Hematopoietic multipotent progenitor cell treated with erythropoietin and hydrocortisone succinate and interleukin-3 and kit ligand, for 4 days (in vitro differentiated cells): ENCODE measurements at places on chromosomes 3 and 15.
A peak's percentile ranks its signal among the peaks of the same experiment; 100 is the strongest.

DNA sequence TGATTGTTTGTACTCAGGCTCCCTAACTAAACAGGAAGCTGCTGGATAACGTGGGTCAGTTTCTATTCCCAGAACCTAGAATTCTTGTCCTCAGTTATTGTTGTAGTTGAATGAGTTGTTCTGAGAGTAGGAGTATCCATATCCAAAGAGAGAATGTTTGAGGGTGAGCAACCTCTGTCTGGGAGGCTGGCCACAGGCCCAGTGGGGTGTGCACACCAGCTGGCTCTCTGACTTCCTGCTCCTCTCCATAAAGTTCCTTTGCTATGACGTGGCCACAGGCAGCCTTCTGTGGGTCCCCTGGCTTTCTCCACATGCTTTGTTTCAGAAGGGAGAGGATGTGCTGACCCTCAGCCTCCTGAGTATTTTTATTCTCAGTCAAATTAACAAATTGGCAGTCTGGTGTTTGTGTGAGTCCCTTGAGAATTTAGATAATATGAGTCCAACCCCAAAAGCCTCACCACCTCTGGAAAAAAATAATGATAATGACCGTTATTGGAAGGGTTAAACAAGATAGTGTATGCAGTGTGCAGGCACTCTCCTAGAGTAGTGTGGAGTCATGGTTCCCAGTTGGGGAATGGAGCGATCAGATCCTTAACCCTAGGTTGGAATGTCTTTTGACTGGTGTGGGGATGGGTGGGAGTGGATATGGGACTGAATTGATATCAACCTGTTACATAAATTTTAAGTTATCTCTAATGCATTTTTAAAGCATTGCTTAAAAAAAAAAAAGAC, 47.6 kb upstream of the MED12L start:
- peak; percentile 19 for DNase-seq

DNA sequence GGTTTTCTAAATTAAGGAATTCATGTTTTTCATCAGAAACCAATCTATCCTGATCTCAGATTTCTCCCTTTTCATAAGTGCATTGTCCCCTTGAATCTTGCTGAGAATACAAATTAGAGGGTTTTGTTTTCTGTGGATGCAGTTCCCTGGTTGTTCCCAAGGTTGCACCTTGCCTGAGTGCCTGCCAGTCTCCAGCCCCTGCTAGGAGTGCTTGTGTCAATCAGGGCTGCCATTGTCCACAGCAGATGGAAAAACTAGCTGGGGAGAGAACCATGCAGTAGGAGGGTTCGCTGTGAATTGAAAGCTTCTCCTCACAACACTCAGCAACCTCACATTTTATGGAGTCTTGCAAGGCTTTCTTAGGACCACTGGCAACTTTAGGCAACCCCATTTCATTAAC, 210.8 kb upstream of the CTNNB1 start:
- no peak for DNase-seq

- DNase-seq, result peak; percentile 67
Measured at GRCh38 chr15:67144609-67145311, 79.4 kb downstream of the SMAD3 start.

GRCh38 chr3:44899683-44900367, 25.4 kb downstream of the TGM4 start:
- no peak for DNase-seq

GRCh38 chr3:7025581-7026300, 164.8 kb downstream of the GRM7 start:
- DNase-seq, result no peak

GRCh38 chr3:122519693-122520092, 5.0 kb upstream of the KPNA1 start:
- no peak for DNase-seq

DNA sequence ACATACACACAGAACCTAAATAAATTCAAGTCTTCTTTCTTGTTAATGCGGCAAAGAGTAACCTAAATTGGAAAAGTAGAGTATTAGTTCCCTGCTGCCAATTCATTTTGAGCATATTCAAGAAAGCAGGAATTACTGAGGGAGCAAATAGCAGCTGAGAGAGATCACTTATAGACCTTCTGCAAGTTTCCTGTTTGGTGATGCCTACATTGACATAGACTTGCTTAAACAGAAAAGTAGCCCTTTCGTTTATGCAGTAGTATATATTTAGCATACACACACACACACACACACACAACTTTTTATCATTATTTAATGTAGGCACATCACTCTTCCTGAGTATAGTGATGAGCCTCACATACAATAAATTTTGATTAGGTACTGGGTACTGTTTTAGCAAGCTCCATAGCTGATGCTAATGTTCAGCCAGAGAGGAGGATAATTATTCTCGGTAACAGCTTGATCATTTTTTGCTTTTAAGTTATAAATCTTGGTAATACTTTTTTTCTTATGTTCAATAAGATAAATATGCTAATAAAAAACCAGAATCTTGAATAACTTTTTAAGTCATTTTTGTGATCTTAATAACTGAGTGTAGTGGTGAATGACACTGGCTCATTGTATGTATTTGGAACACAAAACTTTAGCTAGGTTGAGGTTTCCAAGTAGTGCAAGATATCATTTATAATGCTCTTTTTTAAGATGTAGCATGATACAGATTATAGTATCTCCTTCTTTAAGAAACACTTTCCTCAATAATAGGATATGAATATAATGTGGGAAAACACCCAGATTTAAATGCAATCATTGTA, 174.7 kb downstream of the MBNL1 start:
- peak; percentile 23 for DNase-seq

- DNase-seq, result no peak
Measured at GRCh38 chr15:80891006-80891405, 98.6 kb downstream of the MESD start.

DNA sequence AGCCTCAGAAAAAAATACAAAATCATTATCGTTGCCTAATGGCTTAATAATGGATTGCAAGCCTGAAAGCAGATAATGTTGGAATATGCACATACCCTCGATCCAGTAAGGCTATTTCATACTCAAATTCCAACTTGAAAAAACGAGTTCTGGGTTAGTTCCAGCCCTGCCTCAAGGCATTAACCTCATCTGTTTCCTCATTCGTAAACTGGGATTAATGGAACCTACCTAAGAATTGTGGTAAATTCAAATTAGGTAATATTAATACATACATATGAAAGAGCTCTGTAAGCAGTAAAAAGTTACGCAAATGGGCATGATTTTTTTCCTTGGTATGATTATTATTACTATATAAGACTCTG, 107.5 kb downstream of the SRGAP3 start:
- DNase-seq, result no peak

GRCh38 chr15:27990521-27991515, 108.3 kb downstream of the OCA2 start:
- DNase-seq, result no peak

DNA sequence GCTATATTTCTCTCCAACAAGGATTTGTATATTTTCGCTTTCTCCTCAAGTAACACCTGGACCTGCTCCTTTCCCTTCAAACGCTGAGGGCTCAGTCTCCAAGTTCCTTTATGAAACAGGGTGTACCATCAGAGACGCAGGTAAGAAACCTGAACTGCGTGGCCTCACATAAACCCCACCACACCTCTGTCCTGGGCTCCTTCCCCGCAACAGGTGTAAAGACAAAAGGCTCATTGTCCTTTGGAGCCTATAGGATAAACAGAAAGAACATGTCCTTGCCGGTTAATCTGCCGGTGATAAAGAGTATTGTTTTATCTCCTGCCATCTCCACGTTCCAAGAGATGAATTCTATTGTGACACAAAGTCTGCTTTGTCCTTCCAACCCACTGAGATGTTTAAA, 111.8 kb upstream of the ADAMTS9 start:
- no peak for DNase-seq

DNA sequence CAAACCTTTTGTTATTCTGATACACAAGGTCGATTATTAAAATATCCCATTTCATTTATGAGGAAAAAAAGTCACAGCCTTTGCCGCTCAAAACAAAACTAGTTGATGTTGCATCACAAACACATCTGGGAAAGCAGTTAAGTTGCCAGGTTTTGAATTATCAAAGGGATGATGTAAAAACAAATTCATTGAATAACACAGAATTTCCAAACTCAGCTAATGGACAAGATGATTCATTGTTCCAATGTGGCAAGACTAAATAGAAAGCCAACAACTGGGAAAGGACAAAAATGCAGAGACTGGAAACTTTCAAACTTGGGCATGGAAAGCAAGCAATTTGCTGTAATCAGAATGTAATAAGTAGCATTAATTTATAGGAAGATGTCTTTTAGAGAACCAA, 610.0 kb upstream of the ZNF385D start:
- no peak for DNase-seq

DNA sequence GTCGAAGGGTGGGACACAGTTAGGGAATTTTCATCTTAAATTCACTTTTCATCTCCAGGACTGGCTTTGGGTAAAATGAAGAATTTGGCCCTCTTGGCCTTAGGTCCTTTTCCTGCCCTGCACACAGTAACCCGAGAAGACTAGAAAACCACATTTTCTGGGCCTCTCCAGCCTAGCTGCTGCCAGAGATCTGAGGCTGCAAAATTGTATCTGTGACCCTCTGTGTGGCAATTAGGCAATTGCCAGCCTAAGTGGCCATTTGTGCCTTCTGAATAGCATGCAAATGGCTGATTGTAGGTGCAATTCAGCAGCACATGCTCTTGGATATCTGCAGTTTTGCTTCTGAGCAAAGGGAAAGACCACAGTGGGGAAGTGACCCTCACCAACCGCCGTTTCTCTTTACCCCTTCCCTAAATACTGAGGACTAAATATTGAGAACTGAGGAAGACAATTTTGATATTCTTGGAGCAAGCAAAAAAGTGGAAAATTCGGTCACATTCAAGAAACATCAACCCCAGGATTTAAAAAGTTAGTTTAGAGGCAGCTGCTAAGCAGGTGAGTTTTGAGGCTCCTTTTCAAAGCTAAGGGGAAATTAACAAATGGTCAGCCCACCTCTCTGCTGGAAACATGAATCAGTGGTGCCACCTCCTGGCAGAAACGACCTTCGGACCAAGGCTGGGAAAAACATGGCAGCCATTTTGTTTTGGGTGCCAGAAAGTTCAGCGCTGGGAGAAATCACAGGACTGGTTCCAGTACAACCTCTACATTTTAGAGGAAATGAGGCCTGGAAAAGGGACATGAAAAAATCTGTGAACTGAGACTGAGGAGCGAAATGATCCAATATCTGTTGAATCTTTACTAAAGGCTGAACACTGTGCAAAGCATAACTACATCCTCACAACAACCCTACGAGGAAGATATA, 56.6 kb upstream of the PRTG start:
- peak; percentile 65 for DNase-seq

GRCh38 chr15:63238171-63238570, 39.2 kb upstream of the APH1B start:
- DNase-seq, result peak; percentile 63

- no peak for DNase-seq
Measured at GRCh38 chr3:126375835-126376331, 18.7 kb upstream of the KLF15 start.

GRCh38 chr3:69182588-69183316, 60.4 kb upstream of the LMOD3 start:
- DNase-seq, result no peak

GRCh38 chr15:77852241-77853007, 219.7 kb upstream of the LINGO1 start:
- no peak for DNase-seq

- DNase-seq, result peak; percentile 95
Measured at GRCh38 chr3:143973259-143974021, 1.8 kb downstream of the DIPK2A start.

DNA sequence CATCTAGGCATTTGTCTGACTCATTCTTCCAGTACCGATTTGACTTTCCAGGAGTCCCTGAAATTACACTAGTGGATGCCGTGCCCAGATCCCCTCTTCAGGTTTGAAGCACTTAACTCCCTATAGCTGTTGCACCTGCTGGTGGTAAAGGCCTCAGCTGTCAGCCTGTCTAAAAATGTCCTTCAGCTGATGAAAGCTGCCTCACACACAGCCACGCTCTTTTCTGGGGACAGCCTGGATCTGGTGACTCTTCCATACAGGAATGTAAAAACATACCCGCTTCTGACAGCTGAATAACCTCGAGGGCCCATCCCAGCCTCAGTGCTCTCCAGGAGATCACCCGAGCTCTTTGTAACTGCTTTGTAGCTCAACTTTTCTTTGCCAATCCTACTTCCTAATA, 534.1 kb upstream of the GRM7 start:
- DNase-seq, result no peak

- peak; percentile 63 for DNase-seq
Measured at GRCh38 chr15:57640930-57641682, 49.4 kb downstream of the MYZAP start.

DNA sequence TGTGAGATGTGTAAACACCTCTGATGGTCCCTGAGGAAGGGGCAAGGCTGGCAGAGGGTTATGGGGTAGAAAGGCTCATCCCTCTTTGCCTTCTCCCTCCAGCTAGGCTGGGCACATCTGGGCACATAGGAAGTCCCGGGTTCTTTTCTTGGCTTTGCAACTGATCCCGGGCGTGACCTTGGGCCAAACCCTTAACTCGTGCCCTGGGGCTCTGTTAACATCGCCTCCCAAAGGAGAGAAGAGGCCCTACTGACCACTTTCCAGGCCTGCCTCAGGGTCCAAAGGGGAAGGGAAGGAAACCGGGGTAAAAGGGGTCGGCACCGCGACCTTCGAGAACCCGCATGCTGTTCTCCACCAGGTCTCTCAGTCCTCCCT, 549 bp downstream of the C3orf18 start:
- DNase-seq, result no peak

- peak; percentile 63 for DNase-seq
Measured at GRCh38 chr15:73994912-73995622, 551 bp downstream of the PML start.

DNA sequence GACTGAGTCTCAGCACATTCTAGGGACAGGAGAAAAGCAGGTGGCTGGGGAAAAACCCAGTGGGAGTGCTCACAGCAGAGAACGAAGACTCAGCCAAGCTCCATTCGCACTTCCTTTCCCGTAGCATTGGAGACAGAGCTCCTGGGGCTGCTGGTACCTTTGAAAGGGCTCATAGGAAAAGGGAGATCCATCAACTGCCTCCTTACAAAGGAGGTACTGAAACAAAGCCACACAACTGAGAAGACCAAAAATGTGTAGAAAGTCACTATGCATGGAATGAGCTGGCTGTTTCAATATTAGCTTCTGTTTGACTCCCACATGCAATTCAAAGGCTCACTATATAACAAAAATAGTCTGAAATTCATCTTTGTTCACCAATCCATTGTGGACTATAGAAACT, 16.9 kb downstream of the STIMATE start:
- no peak for DNase-seq

GRCh38 chr3:13292375-13292774, 127.7 kb downstream of the NUP210 start:
- no peak for DNase-seq

GRCh38 chr15:64017082-64017588, 29.1 kb downstream of the DAPK2 start:
- no peak for DNase-seq

DNA sequence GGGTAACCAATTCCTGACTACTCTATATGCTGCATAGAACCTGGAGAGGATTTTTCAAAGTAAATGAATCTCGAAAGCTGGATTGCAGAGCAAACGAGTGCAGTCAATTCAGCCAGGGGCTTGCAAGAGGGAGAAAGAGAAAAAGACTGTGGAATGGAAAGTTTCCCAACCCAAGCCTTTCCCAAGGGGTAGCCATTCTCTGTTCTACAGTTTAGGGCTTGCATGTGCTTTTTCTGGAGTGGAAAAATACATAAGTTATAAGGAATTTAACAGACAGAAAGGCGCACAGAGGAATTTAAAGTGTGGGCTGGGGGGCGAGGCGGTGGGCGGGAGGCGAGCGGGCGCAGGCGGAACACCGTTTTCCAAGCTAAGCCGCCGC, 511 bp upstream of the RARB start:
- no peak for DNase-seq

- no peak for DNase-seq
Measured at GRCh38 chr3:52724511-52724910, 18.6 kb downstream of the SPCS1 start.

- no peak for DNase-seq
Measured at GRCh38 chr3:39748002-39748401, 61.4 kb upstream of the MYRIP start.
